ENCODE measurements at places on chromosomes 3 and 15.

DNA sequence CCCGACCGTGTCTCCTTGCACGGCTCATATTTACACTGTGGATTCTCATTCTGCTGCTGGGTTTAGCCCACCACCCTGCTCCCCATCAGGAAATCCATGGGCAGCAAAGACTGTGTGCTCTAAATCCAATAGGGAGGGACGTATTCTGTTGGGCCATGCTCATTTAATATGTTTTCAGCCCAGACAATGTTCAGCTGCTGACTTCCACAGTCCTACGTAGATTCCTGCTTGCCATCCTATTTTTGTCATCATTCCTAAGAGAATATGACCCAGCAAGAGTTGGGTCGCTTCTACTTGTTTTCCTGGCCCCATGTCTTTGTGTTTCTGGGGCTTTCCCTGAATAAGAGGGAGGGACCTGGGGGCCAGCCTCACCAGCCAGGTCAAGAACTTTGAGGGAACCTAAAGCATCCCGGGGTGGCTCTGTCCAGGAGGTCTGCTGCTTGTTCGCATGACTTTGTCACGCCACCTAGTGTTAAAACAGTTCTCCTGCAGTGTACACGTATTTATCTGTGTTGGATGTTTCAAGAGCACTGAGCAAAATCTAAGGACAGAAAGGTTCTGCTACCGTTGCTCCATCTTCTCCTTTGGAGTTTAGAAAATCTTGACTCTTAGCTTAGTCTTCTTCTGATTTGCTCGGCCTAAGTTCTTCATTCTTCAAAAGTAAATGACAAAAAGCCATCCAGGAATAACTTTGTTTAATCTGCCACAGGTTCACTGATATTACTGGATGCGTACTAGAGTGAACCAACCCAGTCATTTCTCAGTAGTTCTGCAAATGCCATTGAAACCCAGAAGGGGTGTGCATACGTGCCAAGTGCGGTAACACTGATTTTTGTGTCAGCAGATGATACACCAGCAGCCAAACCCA, 79.8 kb upstream of the NR2E3 start:
- DNase-seq, result peak; percentile 48

DNA sequence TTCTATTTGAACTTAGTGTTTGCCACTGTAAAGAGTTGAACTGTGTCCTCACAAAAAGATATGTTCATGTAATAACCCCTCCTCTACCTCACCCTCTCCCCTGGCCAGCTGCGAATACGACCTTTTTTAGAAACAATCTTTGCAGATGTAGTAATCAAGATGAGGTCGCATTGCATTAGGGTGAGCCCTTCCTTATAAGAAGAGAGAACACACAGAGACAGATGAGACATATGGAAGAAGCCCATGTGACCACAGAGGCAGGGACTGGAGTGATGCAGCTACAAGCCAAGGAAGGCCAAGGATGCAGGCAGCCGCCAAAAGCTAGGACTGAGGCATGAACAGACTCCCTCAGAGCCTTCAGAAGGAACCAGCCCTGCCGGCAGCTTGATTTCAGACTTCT, 27.6 kb downstream of the GPR176 start:
- no peak for DNase-seq

DNA sequence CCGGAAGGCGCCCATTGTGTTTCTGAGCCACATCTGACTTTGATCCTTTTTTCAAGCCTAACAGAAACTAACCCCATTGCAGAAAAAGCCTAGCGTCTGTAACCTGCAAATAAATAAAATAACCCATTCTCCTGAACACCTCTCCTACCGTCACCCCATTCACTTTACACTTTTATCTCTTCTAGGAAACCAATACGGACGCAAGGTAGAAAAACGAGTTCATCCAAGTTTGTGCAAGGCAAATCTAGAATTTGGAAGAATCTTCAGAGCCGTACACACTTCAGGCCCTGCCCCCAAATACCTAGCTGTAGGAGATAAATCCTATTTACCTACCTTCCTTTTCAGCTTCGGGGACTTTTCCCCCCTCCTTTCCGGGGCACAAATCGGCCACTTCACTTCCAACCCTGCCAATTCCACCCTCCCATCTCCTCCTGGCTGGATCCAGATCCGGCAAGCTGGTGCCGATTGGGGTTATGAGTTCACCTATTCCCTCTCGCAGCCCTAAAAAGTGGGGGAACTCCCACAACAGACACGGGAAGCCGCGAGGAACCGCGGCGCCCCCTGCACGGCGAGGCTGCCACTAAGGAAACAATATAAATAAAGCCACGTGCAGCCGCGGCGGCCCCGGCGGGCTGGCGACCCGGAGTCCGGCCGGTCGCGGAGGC, 987 bp downstream of the PRTG start:
- DNase-seq, result no peak

DNA sequence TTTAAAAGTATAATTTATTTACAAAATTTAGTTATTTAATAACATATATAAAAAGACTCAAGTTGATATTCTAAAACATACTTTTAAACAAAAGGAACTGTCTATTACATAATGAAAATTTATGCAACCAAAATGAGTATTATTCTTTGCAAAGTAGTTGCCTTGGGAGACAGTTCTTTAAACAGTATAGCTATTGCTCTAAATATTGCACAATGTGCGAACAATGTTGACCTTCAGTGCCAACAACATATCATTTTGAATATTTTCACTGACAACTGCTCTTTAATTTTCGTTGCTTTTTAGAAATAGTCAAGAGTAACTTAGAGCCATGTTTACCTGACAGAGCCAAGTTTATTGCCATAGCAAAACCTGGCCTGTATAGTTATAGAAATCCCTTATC, 124.9 kb downstream of the ZBTB20 start:
- DNase-seq, result no peak

DNA sequence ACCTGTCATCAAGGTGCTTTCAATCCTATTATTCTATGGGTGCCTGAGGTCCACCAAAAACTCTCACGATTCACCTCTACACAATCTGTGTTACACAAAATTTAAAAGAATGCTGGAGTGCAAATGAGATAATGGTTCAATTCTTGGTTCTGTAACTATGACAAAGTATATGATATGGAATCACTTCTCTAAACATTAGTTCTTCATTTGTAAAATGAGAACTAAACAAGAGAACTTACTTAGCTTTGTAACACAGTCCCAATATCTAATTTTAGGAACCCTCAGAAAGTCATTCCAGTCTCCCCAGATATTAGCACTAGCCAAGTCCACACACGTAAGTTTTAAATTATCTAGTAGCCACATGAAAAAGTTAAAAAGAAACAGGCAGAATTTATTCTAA, 111.5 kb downstream of the TBL1XR1 start:
- DNase-seq, result no peak

DNA sequence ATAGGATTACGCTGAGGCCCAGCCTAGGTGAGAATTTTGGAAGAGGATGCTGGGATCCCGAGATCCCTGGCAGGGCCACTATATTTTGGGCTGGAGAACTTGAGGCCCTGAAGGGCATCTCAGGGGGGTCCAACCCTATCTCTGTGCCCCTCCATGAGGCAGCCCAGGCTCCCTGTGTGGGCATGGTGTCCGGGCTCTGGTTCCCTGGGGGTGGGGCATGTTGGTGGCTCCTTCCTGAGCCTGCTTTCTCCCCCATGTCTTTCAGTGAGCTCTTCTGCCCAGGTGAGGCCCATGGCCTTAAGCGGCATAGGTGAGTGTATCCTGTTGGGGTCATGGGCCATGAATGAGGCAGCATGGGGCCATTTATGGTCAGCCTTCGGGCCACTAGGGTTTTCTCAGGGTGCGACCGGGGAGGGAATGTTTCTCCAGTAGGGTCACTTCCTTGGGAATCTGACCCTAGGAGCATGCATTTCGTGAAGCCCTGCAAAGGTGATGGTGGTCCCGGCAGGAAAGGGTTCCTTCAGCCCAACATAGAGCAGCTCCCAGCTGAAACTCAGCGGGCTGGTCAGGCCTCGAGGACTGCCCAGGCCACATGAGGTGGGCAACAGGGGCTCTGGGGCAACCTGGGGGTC, 191.3 kb downstream of the UBE3A start:
- no peak for DNase-seq

DNA sequence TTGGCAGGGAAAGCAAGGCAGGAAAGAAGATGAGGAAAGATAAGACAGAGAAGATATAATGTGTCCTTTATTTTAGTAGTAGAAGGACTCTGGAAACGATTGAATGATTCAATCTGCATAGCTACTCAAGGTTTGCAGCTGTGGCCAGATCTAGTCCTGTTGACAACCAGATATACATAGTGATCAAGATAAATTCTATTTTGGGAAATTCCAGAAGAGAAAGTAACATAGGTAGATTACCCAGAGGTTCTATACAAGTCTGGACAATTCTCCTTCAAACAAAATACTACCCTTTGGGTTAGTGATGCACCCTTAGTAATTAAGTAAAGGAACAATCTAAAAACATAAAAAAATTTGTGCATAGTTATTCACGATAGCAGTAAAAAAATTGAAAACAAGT, 9.4 kb downstream of the TERC start:
- no peak for DNase-seq

DNA sequence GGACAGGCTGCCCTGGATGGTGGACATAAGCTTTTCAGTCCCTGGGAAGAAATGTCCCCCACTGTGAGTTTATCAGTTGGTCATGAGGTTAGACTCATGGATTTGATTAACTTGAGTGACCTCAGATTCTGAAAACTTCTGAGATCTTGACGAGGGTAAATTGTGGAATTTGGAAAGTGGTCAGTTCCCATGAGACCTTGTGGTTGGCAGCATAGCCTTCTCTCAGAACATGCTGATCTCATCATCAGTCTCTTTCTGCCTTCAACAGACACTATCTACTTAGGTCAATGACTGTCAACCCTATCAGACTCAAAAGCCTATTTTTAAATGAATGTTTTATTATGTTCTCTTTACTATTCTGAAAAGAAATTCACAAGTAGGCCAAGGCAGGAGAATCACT, 45.6 kb upstream of the NDUFB4 start:
- no peak for DNase-seq

GRCh38 chr3:132543011-132543739, 53.9 kb upstream of the ACKR4 start:
- peak; percentile 98 for DNase-seq

- DNase-seq, result no peak
Observed at GRCh38 chr3:154398084-154398967, 31.7 kb downstream of the GPR149 start.

GRCh38 chr3:116579840-116580239, 129.7 kb upstream of the TUSC7 start:
- peak; percentile 5 for DNase-seq

DNA sequence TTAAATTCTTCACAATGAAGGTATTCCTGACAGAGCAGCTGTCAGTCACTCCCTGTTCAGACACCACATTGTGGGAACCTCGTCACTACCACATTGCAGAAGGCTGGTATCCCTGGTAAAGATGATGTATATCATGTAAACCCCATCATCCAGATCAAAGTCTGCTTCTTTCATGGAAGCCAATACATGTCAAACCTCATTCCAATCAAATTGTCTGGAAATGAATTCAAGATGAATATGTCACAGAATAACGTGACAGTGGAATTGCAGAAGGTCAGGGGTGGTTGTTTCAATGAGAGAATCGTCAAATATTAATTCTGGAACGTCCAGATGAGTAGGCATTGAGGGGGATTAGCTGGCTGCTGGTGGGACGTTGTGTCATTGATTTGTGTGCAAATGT, 4.2 kb downstream of the ZIC4 start:
- DNase-seq, result no peak

DNA sequence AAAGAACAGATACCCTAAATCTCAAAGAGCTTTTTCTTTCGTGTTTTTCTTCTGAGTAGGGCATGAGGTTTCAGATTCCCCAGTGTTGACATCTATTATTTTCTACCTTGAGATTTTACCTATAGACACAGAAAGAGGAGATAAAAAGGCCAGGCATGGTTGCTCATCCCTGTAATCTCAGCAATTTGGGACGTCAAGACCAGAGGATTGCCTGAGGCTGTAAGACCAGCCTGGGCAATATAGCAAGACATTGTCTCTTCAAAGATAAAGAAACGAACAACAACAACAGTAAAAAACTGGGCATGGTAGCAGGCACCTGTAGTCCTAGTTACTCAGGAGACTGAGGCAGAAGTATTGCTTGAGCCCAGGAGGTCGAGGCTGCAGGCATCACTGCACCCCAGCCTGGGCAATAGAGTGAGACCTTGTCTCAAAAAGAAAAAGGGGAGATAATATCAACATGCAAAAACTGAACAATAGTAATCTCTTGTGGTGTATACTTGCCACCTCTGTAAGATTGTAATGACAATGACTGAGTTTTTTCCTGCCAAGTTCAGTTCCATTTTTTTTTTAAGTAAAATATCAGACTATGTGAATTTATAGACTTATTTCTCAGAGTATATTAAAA, 71.3 kb downstream of the MBNL1 start:
- no peak for DNase-seq

- no peak for DNase-seq
Observed at GRCh38 chr3:83092521-83093221, 1331.2 kb upstream of the GBE1 start.

DNA sequence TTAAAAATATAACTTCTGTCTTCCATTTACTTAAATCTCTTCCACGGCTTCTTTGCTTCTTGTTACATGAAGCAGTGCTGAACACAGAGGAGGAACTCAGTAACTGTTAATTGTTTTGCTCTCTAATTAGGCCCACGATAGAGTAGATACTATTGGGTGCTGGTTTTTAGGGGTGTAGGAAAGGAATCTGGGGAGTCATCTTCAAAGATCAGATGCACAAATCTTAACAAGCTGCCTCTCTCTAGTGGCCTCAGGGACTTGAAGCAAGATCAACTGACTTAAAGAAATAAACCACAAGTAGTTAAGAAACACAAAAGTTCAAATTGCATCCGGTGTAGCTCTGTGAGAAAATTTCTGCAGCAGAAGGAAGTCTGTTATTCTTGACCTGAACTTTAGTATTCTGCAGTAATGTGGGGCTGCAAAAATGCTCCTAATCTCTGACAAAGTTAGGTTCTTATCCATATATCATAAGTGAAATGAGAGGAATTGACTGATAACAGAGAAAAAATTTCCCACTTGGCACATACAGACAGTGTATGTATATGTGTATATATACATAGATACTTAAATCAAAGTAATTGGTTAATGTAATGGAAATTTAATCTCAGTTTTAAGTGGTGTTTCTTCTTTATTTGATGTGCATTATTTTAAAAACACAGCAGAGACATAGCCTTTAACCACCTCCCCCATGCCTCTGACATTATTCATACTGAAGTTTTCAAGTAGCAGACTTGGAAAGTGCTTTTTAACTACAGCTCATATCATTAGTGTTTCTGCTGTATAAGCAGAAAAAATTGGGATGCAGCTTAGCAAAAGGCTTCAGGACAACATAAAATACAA, 51.8 kb downstream of the CHST2 start:
- DNase-seq, result peak; percentile 77

- DNase-seq, result no peak
Observed at GRCh38 chr3:134696155-134696554, 45.3 kb upstream of the KY start.

DNA sequence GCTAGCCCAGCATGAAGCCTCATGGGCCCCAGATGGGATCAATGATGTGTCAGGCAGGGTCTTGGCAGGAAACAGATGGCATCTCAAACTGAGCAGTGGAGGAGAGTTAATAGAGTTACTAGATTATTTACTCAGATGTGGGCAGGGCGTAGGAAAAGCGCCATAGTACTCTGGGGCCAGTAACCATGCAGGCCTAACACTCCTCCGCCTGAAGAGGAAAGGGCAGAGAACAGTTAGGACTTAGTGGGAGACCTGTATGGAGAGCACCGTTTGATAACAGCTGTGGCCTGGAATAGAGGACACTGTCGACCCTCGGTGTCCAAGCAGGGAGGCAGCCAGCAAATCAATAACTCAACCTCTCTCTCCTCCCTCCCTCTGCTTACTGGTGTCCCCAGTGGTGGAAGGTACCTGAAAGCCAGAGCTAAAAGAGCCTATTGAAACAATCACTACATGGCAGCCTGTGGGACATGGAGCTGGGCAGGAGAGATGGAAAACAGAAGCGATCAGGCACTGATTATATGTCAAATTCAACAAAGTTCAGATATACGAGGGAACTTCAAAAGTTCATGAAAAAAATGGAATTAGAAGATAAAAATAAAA, 111.4 kb upstream of the CCNL1 start:
- no peak for DNase-seq

Measured in astrocyte (in vitro differentiated cells and primary cell).